Stimulated activated CD4-positive, alpha-beta T cell treated with anti-CD3 and anti-CD28 coated beads, Interleukin-1b, Interleukin-23, amount 100 ng/mL, for 1 hour (primary cell): ENCODE measurements at places on chromosomes 16 and 17.

- DNase-seq, result no peak
Observed at GRCh38 chr17:72305472-72305871, 184.7 kb downstream of the SOX9 start.

GRCh38 chr17:64328859-64329531 lies 61.7 kb downstream of the PECAM1 start:
- no peak for DNase-seq

DNA sequence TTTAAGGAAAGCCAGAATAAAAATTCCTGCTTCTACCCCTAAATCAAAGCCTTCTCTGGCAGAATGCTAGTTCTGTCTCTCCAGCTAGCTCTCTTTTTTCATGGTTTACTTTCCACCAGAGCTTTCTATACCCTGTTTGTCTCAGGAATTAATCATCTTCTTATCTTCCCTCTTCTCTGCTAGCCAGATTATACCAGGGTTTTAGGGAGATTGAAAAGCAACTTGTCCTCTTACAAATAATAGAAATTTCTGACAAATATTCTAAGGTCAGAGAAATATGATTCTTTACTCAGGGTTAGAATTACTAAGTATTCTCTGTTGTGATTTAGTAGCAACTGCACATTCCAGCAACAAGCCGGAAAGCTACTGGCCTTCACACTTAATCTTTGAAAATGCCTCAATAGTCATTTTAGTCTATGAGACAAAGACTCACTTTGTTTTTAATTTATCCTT lies 166.4 kb downstream of the TANC2 start:
- DNase-seq, result no peak

- DNase-seq, result no peak
Observed at GRCh38 chr16:55955845-55956244, 80.7 kb upstream of the CES5A start.

DNA sequence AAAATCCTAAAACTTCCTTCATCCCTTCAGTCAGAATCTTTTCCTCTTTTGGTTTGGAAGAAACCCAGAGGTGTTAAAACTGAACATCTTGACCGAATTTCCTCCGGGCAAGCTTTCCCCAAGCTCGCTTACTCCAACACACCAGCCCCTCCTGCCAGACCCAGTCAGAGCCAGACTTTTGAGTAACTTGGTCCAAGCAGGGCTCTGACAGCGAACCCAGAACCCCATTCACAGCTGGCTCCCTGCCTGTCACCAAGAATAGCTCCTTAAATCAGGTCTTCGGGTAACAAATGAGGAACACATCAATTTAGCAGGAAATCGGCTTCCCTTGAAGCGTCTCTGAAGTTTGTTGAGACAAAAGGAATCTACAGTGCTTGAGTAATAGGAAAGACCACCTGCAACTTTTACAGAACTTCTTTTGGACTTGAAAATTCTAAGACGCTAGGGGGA lies 27.3 kb downstream of the GAS7 start:
- no peak for DNase-seq

- no peak for DNase-seq
Observed at GRCh38 chr16:30083216-30084055, 7.6 kb downstream of the PPP4C start.

GRCh38 chr16:53821957-53822625 lies 118.1 kb downstream of the FTO start:
- DNase-seq, result no peak

GRCh38 chr16:84475643-84476240 lies 28.7 kb downstream of the MEAK7 start:
- DNase-seq, result no peak

GRCh38 chr17:80477647-80478478 lies 1.5 kb upstream of the NPTX1 start:
- peak; percentile 18 for DNase-seq

DNA sequence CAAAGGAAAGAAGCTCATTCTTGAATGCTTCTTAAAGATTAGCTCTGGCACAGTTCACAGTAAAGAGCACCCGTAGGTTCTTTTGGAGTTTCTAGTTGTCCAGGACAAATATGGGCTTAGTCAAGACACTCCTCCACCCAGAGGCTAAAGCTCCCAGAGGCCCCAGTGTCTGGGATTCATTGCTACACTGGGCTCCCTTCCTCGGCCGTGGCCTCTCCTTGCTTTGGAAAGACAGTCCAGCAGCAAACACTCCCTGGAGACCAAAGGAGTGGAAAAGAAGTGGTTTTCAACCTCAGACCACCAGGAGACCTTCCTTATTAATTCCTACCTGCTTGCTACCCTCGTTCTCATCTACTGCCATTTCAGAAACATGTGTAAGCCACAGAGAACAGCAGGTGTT lies 17.1 kb downstream of the PHB1 start:
- DNase-seq, result no peak

DNA sequence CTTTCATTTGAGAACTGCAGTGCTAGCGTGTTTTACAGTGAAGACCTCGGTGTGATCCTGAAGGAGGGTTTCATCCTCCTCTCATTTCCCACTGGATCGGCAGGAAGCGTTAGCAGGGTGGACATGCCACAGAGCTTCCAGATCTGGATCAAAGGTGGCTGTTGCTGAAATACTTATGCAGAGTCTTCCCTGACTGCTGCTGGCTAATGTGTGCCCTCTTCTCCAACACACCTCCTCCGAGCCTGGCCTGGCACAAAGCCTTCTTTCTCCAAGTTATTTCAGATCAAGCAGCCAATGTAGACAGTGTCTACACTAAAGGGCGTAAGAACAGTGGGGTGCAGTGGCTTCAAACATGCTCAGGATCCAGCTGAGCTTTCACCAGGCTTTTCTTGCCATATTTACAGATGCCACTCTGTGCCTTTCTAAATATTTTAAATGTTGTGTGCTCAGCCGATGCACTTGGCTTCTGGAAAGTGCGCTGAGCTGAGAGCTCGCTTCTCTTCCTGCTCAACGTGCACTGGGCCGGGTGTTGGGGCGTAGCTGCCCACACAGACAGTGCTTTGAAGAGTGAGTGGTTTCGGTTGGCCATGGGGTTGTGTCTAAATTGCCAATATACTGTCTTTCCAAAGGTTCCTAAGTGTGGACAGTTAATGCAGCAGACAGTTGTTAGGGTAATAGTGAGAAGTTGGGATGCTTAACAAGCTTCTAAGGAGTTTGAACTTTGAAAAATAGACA lies 2.1 kb downstream of the ZNF750 start:
- no peak for DNase-seq

DNA sequence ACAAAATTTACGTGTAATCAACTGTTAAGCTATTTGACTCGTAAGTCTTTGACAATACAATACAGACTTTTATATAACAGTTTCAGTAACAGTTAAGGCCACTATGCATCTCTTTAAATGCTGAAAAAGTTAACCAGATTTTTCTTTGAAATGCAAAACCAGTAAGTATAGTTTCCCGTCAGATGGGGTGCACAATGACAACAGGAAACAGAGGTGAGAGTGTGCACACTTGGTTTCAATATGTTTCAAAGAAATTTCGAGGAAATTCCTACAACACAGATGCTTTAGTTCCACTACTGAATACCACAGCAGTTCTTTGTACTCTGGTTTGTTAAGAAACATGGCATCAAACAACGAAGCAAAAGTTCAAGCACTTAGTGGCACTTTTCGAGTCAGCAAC lies 48.4 kb downstream of the RNF157 start:
- no peak for DNase-seq

- DNase-seq, result no peak
Observed at GRCh38 chr16:78431701-78432100, 332.2 kb downstream of the WWOX start.

DNA sequence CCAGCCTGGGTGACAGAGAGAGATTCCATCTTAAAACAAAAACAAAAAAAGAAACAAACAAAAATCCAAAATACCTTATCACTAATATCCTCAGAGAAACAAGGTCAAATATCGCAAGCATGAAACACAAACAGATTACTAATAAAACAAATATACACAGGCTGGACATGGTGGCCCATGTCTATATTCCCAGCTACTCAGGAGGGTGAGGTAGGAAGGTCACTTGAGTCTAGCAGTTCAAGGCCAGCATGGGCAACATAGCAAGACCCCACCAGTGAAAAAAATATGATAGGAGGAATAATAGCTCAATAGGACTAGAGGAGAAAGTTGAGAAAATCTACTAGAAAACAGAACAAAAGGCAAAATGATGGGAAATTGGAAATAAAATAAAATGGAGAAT lies 6.9 kb upstream of the ALOX15B start:
- DNase-seq, result no peak

GRCh38 chr16:1300664-1301476 lies 8.6 kb upstream of the UBE2I start:
- DNase-seq, result peak; percentile 58

DNA sequence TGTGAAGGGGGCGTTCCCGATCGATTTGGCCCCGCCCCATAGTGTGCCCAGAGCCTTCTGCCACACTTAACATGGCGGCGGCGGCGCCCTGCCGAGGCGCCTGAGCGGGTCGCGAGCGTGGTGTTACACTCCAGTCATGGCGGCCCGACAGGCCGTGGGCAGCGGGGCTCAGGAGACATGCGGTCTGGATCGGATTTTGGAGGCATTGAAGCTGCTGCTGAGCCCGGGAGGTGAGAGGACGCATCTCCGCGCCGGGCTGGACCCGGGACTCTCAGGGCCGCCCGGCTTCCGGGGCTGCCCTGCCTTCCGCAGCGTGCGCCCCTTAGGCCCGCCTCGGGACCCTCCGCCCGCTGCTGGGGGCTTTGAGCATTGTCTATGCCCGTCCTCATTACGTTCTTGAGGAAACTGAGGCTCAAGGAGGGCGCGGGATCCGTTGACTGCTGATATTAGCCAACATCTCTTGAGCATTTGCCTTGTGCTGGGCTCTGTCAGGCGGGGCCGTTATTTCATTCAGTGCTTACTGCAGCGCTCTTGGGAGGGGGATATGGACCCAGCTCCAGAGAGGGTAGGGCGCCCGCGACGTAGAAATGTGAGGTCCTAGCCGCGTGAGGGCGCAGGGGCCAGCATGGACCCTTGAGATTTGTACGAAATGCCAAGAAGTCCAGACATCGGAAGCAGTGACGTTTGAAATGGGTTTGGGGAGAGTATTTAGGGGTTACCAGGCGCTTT lies at the start of gene TANGO6:
Gene TANGO6, plus strand, starts transcription at position 50 of the 729 bp plus-strand sequence. Its CDS starts 87 bp downstream, at position 137.
- peak; percentile 94 for DNase-seq

- DNase-seq, result no peak
Observed at GRCh38 chr16:22890976-22891375, 77.0 kb downstream of the HS3ST2 start.

DNA sequence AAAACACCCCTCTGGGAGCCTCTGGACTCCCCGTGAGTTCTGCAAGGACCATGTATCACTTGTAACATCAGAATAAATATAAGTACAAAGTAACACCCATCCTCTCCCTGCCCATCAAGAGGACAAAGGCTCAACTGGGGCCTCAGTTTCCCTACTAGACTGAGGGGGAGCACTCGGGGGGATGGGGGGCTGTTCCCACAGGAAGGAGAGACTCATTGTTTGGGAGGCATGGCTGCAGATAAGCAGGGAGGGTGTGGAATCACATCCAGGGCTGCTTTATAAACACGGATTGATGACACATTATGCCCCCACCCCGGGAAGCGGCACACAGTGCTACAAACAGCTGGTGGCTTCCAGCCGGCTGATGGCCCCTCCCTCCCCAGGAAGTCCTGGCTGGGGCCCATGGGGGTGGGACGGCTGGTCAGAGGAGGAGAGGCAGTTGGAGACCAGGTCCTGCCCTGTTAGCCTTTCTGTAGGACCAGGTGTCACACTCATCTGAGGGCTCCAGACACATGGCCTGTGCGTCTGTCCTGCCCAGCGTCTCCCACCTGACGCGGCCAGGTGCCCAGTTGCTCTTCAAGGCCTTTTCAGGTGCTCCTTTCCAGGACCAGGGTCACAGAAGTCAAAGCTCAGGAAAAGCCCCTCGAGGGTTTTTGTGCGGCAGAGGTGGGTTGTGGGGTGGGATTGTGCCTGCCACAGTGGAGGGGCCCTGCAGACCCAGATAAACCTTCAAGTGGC lies 1.3 kb upstream of the MPG start:
- DNase-seq, result no peak

DNA sequence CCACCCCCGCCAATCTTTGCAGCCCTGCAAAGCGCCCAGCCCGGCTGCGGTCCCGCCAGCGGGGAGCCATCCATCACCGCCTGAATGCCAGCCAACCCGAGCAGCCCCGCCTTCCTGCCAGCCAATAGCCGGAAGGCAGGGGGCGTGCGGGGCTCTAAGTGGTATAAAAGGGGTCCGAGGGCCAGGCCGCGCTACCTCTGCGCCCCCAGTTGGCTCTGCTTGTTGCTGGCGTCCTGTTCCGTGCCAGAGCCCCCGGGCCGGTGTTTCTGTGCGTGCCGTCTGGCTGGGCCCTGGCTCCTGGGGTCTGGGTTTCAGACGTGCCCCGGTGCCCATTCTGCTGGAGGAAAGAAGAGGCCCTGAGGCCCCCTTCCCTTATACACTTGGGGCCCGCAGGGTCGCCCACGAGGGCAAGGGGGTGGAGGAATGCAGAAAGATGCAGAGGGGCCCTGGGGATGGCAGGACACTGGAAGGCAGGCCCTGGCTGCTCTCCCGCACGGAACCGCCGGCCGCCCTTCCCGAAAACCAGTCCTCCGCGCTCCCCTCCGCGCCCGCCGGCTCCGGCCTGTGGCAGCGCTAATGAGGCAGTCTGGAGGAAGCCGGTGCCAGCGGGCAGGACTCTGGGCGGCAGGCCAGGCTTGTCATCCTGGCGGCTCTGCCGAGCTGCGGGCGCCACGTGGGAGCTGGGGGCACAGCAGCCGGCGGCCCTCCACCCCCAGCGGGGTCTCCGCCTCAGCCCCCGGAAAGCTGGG lies 14.0 kb downstream of the COPZ2 start:
- DNase-seq, result no peak

DNA sequence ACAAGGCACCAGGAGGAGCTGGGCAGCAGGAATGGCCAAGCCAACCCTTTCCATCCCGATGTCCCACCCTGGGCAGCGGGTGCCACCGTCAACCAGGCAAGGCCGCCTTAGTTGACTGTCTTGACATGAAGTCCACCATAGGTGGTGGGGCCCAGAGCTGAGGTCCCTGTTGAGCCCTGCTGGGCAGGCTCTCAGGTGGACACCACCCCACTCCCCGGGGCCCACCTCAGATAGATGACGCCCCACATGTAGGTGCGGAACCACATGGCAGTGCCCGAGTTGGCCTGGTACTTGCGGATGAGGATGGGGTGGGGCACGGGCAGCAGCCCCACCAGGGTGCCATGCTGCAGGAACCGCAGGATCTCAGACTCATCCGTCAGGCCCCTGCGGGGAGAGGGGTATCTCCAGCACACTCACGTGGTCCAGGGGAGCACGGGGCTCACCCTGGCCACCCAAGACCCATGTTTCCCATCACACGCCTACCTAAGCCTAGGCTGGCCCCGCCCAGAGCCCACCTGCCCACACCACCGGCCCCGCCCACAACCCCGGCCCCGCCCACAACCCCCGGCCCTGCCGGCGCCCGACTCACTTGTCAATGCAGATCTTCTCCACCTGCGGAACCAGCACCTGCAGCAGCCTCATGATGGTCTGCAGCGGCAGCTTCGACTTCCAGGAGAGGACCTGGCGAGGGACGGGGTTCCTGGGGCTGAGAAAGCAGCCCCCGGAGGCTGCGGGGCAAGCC lies 16.2 kb downstream of the OTOP3 start:
- DNase-seq, result no peak

GRCh38 chr16:54175552-54176375 lies 110.8 kb downstream of the IRX3 start:
- DNase-seq, result no peak

- DNase-seq, result no peak
Observed at GRCh38 chr16:561957-562938, 2.1 kb downstream of the PRR35 start.
